ENCODE measurements at places on chromosomes 13 and 19.

GRCh38 chr13:39149896-39150295 is 111.6 kb downstream of the NHLRC3 start:
- no peak for DNase-seq

DNA sequence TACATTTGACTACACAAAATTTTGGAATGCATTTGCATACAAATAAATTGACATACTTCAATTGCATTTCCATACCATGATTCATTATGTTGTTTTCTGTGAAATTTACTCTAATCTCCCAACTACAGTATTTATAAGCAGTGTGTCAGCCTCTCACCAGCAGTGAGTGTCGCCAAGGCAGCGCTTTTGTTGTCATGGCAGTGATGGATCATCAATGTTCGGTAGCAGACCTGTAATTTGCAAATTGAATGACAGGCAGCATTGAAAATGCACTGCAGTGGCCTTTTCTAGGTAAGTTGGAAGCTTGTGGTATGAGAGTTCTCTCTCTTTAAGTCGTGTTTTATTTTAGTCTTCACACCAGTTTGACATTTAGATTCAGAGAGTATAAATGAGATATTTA is 534.1 kb downstream of the PCDH17 start:
- no peak for DNase-seq

DNA sequence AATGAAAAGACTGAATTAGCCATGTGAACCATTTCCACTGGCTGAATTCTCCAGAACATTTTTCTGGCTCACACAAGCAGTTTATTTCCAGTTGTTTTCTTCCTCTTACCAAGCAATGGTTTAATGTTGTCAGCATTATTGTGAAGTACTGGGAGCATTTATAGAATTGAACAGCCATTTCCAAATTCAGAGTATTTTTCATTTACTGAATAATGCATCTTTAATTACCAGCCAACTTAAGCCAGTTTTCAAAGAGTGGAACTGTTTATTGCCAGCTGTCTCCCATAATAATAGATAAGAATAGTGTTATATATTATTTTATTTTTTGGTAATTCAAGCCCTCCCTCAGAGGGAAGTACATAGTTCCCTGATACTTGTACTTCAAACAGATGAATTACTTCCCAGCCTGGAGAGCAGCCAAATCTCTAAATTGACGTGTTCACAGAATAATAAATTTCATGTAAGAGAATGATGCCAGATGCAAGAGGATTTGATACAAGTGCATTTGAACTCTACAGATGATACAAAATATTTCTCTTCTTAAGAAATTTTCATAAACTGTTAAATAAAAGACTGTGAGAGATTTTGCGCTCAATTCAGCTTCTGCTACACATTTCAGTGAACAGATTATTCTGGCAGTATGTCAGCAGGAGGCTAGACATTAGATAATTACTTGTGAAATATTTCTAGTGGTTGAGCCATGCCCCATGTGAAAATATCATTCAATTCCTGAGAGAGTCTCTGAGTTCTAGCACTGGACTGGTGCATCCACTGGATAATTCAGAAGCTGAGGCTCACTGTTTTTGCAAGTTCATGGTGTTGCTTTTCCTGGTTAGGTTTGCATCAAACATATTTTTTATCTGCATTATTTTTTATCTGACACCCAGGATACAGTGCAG is 315.9 kb downstream of the SLC7A1 start:
- no peak for DNase-seq

GRCh38 chr13:95745289-95745688 is 68.3 kb downstream of the DNAJC3 start:
- no peak for DNase-seq

DNA sequence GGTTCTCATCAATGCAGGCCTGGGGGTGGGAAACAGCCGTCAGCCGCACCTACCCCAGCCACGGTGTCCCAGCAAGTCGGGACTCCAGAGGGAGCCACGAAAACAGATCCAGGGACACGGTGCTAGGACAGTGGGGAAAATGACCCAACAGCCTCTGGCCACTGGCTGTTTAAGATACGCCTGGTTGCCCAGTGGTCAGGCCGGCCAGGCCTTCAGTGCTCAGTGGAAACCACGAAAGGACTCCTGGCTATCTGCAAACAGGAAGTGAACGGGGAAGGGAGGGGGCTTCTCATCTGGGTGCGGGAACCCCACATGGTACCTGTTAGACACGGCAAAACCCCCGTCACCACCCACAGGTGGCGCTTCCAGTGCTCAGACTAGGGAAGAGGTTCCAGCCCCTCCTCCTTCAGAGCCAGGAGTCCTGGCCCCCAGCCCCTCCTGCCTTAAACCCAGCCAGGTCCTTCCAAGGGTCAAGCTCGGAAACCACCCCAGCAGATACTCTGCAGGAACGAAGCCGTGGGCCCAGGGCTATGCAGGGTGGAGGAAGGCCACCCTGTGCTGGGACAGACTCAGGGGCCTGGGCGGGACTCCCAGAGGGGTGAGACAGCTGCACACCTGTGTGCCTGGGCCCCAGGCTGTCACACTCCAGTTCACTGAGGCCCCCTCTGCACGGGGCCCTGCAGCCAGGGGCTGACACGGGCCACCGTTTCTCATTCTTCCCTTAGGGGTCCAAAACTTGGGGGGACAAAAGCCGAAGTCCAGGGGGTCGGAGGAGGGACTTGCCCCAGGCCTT is 4.5 kb downstream of the PPP1R12C start:
- peak; percentile 72 for DNase-seq

All from GM13976 (cell line).